A549 (cell line): ENCODE measurements at places on chromosomes 6 and 20. TPM values are rescaled to one million over a fixed set of nuclear protein-coding genes. Genes with fewer than 3 reads are reported as not detected.

- DNase-seq = no peak
Observed at GRCh38 chr6:78615430-78615904, 251.9 kb upstream of the IRAK1BP1 start.

SEL1L2 gene
- polyA plus RNA-seq = not detected in 3 replicates

LRRC73 gene
- polyA plus RNA-seq = 0.61 to 0.72 TPM (median 0.71 TPM) in 3 replicates

- DNase-seq = peak; percentile 10
Observed at GRCh38 chr20:58306421-58307261, 2.9 kb upstream of the RAB22A start.

GRCh38 chr6:133277900-133278545 is 36.9 kb downstream of the EYA4 start:
- DNase-seq = no peak

ESR1 gene
- polyA plus RNA-seq = not detected in 3 replicates

WFDC12 gene
- polyA plus RNA-seq = not detected in 3 replicates

DNA sequence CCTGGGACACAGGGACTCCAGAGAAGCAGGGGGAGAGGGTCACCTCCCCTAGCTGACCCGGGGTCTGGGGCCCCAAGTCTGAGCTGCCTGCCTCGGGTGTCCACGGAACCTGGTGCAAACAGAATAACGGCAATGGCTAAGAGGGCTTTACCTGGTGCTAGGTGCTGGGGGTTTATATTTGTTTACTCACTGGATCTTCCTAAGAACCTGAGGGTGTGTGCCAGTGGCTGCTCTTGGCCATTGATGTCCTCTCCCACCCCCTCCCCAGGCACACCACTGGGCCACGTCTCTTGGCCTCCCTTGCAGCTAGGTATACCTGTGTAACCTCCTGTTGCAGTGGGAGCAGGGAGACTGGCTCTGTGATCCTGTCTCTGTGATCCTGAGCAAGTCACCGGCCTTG is 157.9 kb upstream of the MLN start:
- no peak for DNase-seq

DNA sequence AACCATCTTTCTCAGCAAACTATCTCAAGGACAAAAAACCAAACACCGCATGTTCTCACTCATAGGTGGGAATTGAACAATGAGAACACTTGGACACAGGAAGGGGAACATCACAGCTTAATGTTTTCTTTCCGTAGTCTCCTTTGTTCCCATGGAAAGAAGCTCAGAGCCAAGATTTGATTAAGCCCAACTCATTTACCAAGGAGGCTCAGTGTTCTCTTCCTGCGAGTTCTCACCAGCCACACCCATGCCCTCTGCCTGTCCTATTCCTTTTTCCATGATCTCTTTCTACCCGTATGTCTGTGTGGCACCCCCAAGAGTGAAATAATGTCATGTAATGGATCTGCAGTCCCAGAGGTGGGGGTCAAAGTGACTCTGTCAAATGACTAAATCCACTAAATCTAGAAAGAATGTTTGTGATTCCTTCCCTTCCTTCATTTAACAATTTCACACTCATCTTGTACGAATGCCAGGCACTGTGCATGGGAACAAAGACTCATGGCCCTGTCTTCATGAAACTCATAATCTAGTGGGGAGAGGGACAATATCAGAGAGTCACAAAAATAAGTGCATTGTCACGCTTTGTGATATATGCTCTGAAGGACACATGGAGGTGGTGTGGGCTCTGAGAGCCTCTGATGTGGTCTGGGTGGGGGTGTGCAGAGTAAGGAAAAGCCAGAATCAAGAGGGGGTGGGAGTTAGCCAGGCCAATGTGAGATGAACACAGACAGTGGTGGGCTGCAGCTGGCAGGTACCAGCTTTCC is 292.1 kb downstream of the CDC5L start:
- no peak for DNase-seq

CNKSR3 gene
- polyA plus RNA-seq = 3.5 to 5.2 TPM (median 4.1 TPM) in 3 replicates

SMOC2 gene
- polyA plus RNA-seq = not detected in 3 replicates

- peak; percentile 50 for DNase-seq
Observed at GRCh38 chr6:154928325-154928922, 66.7 kb upstream of the TIAM2 start.

DNA sequence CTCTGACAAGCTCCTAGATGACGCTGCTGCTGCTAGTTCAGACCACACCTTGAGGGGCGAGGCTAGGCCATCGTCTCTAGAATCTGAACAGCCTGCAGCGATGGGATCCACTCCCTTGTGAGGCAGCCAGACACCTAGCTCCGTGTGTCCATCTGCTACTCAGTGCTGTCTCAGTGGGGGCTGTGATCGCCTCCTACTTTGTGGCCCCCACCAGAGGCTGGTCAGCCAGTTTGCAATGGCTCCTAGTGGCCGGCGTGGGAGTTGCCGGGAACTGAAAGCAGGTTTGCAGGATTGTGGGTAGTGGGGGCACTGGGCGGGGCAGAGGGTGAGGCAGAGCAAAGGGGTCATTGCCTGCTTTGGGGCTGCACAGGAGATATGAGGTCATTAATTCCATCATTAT is 2.8 kb downstream of the CCN5 start:
- DNase-seq = peak; percentile 62

HAO1 gene
- not detected in 3 replicates for polyA plus RNA-seq
